Skeletal muscle cell (primary cell): ENCODE measurements at places on chromosomes 5 and 9.

DNA sequence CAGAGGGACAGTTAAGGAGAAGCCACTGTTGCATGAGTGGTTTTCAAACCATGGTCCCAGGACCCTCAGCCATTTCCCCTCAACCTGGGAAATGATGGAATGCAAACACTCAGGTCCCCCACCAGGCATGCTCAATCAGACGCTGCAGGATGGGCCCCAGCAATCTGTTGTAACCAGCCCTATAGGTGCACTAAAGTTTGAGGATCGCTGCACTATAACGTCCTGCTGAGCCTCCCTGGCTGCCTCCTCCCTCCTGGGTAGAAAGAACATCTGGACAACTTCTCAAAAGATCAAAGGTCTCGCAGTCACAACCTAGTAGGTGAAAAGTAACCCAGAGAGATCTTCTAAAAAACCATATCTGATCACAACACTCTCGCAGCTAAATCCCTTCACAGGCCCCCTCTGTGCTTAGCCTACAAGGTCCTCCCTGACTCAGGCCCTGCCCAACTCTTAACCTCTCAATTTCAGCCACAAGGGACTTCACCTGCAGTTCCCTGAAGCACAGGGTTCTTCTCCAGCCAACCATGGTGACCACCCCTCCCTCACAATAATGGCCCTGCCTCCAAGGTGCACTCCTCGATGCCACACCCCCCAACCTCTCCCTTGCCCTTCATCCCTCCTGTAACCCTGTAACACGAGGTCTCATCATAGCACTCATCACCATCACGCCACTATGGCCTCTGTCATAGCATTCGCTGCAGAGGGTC, 3.5 kb downstream of the SHB start:
- DNase-seq: no peak

DNA sequence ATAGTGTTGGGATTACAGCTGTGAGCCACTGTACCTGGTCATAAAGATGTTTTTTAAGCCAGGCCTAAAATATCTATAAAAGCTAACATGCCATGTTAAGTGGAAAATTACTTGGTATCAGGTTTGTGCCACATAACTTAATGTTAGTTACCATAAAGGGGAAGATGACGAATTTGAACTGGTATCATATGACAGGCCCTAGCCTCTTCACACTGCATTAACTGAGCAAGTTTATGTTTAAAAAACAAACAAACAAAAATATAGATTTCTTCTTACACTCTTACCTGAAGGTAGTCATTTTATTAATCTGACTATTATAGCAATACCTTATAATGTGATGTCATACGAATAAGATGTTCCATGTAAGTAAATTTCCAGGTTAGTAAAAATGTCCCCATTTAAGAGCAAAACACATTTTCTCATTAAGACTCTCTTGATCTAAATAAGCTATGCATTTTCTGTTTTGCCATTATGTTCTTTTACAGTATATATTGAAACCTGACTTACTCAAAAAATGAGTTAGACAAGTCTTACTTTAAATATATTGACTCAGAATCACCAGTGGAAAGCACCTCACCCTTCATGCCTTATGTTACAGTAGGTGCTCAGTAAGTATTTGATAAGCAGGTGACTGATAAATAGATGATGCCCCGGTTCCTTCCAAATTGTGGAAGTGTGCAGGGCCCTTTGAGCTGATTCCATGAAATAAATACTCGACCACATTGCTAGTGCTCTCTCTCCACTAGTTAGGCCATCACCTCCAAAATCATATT, 125.4 kb downstream of the CDC42SE2 start:
- DNase-seq: no peak

DNA sequence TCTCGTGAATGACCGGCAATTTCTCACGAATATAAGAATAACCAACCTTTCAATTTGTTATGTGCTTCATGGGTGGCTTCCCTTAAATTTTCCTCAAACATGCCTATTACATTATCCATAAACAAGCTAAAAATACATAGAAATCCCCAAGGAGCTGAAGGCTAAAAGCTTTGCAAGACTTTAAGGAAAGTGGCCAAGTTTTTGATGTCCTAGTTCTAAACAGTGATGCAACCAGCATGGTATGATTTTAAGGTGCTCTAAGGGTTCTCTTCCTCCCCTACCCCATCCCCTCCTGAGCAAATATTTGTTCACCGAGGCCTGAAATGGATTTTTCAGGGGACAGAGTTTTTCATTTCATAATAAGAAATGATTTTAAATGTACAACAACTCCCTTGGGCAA, 79.8 kb downstream of the RGS7BP start:
- DNase-seq: no peak

DNA sequence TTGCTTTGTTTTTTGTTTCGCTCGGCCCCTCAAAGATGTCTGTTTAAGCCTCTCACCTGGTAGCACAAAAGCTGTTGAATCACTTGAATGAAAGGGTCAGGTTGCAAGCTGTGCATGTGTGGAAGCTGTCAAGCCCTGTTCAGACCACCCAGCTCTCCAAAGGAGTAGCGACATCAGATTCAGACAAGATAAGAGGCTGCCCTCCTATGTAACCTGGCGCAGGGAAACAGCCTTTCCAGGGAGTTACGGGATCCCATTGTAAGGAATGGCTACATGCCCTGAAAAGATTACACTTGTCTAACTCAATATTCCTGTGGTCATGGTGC, 2.9 kb downstream of the FREM1 start:
- no peak for DNase-seq

GRCh38 chr5:57642698-57643097, 160.1 kb upstream of the ACTBL2 start:
- no peak for DNase-seq

DNA sequence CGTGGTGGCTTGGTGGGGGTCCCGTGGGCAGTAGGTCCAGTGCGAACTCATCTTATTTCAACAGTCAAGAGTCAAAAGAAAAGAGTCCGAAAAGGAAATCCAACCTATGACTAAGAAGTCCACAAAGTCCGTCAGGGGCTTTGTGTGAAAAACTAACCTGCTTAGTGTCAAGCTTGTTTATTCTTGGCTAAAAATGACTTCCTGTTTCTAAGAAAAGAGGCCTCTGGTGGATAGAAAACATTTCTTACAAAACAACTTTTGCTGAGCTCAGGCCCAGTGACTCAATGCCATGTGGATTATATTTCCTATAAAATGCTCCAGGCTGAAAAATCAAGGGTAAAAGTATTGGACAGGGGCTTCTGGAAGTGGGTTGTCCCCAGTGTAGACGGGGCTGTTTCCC, 105.9 kb downstream of the GADD45G start:
- no peak for DNase-seq

GRCh38 chr9:121349009-121349408, 21.0 kb downstream of the STOM start:
- DNase-seq: no peak

DNA sequence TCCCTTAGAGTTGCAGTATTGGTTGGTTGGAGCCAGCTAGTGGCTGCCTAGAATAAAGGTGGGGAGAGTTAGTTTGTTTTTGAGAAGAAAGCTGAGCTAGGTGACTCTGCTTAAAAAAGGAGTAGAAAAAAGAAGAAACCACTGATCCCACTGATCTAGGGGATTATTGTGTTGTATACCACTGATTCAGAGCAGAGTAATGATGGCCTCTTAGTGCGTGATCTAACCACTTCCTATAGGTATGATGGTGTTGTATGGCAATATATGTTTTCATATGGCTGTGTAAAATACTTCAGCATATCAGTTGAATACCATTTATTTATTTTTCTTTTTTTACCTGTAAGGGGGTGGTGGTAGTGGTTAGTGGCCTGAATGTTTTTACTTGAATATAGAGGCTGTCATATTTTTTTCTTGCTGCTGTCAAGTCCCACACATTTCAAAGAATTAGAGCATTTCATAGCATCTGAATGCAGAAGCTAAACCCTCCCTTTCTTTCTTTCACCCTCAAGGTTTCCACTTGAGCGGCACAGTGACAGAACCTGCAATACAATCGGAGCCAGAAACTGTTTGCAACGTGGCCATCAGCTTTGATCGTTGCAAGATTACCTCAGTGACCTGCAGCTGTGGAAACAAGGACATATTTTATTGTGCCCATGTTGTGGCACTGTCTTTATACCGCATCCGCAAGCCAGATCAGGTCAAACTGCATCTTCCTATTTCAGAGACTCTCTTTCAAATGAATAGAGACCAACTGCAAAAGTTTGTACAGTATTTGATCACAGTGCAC, 140.3 kb downstream of the ZSWIM6 start:
- DNase-seq: no peak

DNA sequence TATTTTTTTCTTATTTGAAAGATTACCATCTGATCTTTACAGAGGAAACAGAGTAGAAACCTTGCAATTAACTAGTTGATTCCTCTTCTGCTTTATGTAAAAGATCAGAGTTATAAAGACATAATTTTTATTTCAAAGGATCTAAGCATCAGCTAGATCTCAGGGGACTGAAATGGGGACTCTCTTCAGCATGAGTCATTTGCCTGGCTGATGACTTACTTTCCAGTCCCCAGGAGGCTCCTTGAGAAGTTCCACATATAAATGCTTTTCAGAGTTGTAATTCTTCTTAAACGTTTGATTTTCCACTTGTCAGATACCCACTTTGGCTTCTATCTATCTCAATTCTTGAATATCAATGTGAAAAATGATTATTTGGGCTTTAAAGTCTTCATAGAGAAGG, 389.4 kb downstream of the RAB3C start:
- DNase-seq: peak; percentile 5

DNA sequence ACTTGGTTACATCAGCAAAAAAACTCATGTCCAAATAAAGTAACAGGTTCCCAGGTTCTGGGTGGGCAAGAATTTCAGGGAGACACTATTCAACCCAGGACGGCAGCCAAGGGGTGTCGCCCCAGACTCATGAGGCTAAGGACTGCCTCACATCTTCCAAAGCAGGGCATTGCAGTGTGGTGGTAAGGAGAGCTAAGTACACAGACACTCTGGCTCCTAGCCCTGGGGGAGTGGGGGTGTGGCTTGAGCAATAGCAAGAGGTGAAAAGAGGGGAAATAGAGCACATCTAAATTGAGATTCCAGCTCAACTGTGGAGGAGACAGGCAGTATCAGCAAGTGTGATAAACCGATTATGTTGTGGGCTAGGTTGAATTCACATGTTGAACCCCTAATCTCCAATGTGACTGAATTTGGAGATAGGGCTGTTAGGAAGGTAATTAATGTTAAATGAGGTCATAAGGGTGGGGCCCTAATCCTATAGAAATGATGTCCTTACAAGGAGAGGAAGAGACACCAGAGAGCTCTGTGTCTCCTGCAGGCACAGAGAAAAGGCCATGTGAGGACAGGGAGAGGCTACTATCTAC, 49.9 kb upstream of the MARCHF11 start:
- no peak for DNase-seq

DNA sequence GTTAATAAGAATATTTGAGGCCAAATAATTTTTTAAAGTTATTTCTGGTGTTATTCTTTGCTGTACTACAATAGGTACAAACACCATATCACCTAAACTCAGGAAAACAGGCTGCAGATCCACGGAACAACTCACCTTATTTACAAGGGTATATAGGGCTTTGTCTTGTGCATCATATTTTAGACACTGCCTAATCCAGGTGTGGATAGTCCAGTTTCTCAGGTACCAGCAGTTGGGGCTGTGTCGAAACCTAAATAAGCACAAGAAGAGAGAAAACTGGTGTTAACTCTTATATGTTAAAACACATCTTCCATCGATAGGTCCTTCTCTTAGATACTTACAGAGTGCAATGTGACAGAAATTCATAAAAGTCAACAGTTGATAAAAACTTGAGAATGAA, 82.2 kb downstream of the MRPS27 start:
- DNase-seq: no peak

DNA sequence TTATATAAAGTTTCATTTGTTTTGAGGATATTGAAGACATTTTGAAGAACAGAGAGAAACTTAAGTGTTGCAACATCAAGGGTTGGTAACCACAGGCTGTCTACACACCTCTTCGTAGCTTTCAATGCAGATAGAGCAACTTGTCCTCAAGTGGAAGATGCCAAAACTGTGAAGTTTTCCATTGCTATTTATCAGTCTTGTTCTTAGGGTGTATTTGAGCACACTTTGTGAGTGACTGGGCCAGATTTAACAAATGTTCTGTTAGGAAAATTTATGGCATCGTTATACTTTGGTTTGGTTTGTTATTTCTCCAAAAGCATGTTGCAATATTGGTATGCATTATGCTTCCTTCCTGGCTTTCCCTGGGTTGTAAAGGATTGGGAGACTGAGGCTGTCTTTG, 31.6 kb downstream of the NNT start:
- DNase-seq: no peak

GRCh38 chr5:33275921-33276627, 164.7 kb upstream of the TARS1 start:
- no peak for DNase-seq

GRCh38 chr5:41154491-41154890, 58.8 kb downstream of the C6 start:
- no peak for DNase-seq

DNA sequence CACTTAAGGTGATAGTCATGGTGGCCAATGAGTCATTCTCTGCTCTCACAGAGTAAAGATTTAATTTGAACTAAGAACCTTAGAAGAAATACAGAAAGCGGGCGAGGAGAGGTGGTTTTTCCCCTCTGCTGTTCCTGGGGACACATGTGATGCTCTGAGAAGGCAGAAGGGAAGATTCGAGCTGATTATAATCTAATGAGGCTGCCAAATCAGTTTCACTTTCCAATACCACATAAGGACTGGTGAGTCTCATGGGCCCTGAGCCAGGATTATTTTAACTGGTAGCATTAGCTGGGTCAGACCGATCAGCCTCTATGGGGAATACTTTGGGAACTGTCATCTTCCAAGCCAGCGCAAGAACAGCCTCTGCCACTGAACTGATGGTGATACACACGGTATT, 116.5 kb downstream of the SLC1A3 start:
- DNase-seq: no peak

GRCh38 chr5:27083449-27084415, 45.3 kb upstream of the CDH9 start:
- no peak for DNase-seq

GRCh38 chr9:77488439-77489126, 159.5 kb downstream of the GNA14 start:
- DNase-seq: no peak

DNA sequence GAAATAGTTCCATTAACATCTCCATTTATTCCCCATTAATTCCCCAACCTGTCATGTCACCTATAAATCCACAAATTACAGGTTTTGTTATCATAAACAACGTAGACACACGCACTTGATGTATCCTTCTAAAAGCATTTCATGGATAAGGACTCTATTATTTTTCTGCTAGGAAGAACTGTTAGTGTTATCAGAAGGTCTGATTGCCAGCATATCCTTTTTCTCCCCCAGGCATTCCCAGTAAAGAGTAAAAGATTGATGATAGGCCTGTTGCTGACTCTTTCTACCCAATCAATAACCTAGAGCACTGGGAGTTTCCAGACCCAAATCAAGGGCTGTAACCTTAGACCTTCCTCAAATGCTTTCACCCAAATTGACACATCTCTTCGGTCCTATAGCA, 60.8 kb downstream of the RFK start:
- no peak for DNase-seq
